Fibroblast of lung (primary cell): ENCODE measurements at places on chromosomes 12 and 14.
A peak's percentile ranks its signal among the peaks of the same experiment; 100 is the strongest.

- DNase-seq, result peak; percentile 27
Observed at GRCh38 chr12:102740141-102740955, 176.7 kb downstream of the PAH start.

- no peak for DNase-seq
Observed at GRCh38 chr12:93884794-93885460, 207.8 kb downstream of the CRADD start.

- no peak for DNase-seq
Observed at GRCh38 chr12:83451189-83451588, 764.5 kb downstream of the TMTC2 start.

GRCh38 chr14:93161411-93161940 is 23.2 kb downstream of the MOAP1 start:
- DNase-seq, result no peak
